Sigmoid colon (tissue), 7 donors: ENCODE measurements at places on chromosomes 16 and 17. TPM values are rescaled to one million over a fixed set of nuclear protein-coding genes. Genes with fewer than 3 reads are reported as not detected.
A peak's percentile ranks its signal among the peaks of the same experiment; 100 is the strongest.

GRCh38 chr17:2215616-2216364, 87.8 kb downstream of the SMG6 start:
- peak; percentile 89 for DNase-seq

- no peak for DNase-seq
Measured at GRCh38 chr17:74803388-74803930, 27.3 kb upstream of the NAT9 start.

GRCh38 chr16:78362524-78363135, 263.2 kb downstream of the WWOX start:
- DNase-seq = no peak

GRCh38 chr17:34370376-34370996, 7.5 kb upstream of the CCL1 start:
- no peak for DNase-seq

DNA sequence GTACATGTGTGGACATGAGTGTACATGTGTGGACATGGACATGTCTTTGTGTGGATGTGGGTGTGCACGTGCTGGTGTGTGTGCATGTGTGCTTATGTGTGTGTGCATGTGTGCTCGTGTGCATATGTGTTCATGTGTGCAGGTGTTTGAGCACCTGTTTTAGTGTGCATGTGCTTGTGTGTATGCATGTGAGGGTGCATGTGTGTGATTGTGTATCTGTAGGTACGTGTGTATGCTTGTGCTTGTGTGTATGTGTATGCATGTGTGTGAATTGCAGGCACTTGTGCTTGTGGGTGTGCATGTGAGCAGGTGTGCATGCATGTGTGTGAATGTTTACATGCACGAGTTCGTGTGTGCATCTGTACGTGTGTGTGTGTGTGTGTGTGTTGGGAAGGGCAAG, 300.6 kb upstream of the EEF2KMT start:
- no peak for DNase-seq

GRCh38 chr16:82134846-82135245, 35.2 kb downstream of the MPHOSPH6 start:
- DNase-seq = no peak

GRCh38 chr17:3475812-3476610, at the start of gene ASPA:
Gene ASPA (plus strand): TSS chr17:3475997. CDS start chr17:3476160, 163 bp downstream.
- no peak for DNase-seq

- no peak for DNase-seq
Measured at GRCh38 chr17:3894911-3895343, 2.1 kb upstream of the CAMKK1 start.

GRCh38 chr16:30472328-30472942, at the start of gene ITGAL:
Gene ITGAL (plus strand): TSS chr16:30472742. CDS start chr16:30472838, 96 bp downstream.
- peak; percentile 72 for DNase-seq

- DNase-seq = no peak
Measured at GRCh38 chr17:37478187-37478586, 11.5 kb upstream of the DUSP14 start.

DNA sequence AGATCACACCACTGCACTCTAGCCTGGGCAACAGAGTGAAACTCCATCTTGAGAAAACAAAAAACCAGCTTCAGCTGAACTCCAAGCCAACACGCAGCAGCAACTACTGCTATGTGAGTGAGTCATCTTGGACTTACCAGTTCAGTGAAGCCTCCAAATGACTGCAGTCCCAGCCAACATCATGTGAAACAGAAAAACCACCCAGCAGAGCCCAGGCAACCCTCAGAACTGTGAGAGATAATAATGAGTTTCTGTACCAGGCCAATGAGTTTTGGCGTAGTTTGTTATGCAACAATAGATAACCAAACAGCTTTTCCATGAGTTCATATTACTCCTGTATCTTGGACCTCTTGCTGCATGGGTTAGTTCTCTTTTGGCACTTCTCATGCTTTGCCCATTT, 23.3 kb downstream of the PHF12 start:
- DNase-seq = no peak

DNA sequence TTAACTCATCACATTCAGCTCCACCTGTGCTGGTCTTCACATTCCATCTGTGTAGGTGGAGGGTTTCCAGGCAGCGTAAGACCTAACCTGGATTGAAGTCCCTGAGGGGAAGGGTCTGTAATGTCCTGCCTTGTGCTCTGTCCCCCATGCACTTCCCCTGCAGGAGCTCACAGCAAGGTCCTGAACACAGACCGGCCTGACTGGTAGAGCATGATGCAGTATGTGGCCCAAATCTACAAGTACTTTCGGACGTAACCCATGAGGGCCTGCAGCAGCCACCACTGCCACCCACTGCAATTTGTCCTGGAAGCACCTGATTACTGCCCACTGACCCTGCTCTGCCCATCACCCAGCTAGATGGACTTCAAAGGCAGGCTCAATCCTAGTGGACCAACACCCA, 36.6 kb upstream of the ADORA2B start:
- no peak for DNase-seq

DNA sequence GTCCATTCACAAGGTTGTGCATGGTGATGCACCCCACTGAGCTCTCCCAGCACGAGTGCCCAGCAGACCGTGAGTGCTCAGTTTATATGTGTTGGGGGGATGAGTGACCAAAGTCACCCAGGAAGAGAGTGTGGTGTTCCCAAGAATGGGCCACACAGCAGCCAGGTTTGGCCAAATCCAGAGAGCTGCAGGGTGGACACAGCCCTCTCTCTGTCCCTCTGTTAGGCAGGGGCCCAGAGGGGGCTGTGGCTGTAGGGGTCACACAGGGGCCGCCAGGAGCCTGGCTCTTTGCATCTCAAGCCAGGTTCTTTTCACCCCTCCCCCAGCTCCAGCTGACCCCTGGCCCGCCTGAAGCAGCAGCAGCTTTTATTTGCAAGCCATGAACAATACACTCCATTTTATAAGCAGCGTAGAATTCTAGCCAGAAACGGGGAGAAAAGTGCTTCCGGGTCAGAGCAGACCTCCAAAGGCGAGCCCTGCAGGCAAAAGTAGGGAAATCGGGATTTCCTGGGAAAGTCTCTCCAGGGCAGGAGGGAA, 13.3 kb downstream of the COTL1 start:
- no peak for DNase-seq

DNA sequence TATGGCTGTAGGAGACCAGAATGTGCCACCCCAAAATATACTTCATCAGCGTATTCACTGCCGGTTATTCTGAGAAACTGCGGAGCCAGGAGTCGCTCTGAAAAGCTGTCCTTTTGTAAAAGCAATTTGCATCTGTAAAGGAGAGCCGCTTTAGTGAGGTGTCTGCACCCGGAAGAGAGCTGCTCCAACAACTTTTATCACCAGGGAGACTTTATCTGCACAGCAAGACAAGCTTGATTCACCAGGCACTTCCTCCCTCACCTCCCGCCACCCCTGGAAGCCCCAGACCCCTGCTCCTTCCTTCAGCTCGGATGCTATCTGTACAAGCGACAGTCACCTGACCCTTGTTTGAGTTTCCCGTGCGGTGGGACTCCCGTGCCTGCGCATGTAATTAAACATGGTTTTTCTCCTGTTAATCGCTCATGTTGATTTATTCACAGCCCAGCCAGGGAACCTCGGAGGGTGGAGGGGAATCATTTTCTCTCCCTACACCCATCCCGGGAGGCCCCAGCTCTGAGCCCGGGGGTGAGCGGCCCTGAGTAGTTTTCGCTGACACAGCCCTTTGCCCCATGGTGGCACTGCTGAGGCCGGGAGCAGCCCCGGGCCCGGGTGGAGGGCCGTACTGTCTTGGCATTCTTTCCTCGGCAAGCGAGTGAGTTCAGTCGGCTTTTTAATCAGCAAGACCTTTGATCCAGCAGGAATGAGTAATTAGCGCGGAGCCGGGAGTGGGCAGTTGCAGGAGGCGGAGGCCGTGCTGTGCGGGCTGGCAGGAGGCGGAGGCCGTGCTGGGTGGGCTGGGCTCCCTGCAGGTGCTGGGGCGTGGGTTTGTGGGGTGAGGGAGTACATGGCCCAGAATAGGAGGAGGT, 222.7 kb upstream of the CIBAR2 start:
- no peak for DNase-seq

DNA sequence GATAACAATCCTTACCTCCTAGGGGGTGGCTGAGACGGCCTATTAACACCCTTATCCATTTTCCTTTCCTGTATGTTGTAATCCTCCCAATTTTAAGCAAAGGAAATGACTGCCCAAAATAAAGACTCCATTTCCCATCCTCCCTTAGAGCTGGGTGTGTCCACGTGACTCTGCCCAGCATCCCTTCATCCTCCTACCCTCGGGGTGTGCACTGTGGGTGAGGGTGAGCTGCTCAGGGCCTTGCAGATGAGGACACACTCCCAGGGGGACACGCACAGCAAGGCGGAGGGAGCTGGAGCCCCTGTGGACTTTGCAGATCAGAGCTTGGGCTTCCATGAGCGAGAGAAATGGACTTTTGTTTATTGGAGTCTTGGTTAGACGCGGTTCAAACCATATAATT, 186.8 kb downstream of the IRF8 start:
- DNase-seq = peak; percentile 14

The KRT32 gene
- total RNA-seq = not detected

The MYH8 gene
- not detected for total RNA-seq

The KRT9 gene
- total RNA-seq = not detected

The CDH13 gene
- 13.6 TPM for total RNA-seq

The UMOD gene
- not detected for total RNA-seq
